ENCODE measurements at places on chromosomes 7 and 10.

DNA sequence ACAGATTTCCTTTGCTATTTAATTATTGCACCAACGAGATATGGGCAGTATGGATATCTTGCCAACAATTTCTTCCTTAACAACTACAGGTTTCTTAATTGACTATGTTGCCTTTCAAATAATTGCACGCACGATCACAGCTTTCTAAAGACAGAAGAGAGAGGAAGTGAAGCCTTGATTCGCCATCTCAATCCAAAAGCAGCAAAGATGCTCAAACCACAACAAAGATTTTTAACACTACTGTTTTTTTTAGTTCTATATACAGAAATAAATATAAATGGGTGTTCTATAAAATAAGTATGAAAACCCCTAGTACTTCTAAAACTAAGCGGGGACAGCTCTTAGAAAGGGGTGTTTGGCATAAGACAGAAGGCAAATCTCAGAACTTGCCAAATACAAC is 251.3 kb downstream of the SFMBT2 start:
- no peak for DNase-seq

GRCh38 chr10:125062227-125062913 is 98.0 kb downstream of the CTBP2 start:
- no peak for DNase-seq

GRCh38 chr10:13414855-13415254 is 66.8 kb upstream of the SEPHS1 start:
- DNase-seq, result no peak

DNA sequence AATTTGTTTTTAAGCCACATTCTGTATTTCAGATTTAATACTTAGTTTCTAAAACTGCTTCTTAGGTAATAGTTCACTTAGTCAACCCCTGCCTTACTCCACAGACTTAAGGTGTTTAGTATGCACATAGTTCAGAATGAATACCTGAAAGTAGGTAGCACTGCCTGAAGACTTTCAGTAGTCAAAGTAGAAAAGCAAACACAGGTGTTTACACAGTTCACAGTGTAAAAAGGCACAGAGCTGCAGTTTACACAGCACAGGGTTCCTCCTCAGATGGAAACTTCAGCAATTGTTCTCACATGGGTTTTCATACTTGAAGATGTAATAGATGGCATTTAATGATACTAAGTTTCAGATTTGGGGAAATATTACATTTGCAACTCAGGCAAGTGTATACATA is 3.1 kb upstream of the PKD1L1 start:
- DNase-seq, result no peak

GRCh38 chr7:130958846-130959245 is 224.8 kb upstream of the KLF14 start:
- no peak for DNase-seq

- DNase-seq, result no peak
Observed at GRCh38 chr10:127319271-127319670, 122.9 kb upstream of the INSYN2A start.

DNA sequence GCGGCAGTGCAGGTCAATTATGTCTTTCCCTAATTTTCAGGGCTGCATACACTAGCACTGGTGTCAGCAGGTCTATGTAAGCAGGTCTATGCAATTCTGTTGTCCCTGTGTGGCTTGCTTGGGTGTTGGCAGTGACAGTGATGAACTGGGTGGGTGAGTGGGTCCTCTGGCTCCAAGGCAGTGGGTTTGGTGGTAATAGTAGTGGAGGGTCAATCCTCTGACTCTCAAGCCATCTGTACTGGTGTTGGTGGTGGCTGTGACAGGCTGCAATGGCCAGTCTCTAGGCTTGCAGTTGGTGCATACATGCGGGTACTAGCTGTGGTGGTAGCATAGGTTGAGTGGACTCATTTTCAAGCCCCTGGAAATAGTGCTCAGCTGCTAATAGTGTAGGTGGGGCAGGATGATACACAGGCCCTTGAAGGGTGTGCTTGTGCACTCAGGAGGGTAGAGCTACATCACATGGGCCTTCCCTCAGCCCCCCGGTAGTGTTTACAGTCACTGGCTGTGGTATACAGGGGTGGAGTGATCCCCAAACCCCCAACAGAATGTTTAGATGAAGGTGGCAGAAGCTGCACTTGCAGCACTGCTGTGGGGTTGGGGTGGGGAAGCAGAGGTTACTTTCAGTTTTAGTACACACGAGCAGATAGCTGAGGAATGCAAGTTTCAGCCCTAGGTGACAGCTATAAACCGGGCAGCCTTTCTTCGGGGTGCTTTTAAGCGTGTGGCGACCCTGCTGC is 331.3 kb downstream of the PCDH15 start:
- DNase-seq, result no peak

- DNase-seq, result no peak
Observed at GRCh38 chr10:21449288-21449966, 76.1 kb downstream of the SKIDA1 start.

GRCh38 chr7:143248761-143249354 is 14.4 kb upstream of the GSTK1 start:
- DNase-seq, result no peak

GRCh38 chr10:57142925-57143576 is 782.0 kb upstream of the ZWINT start:
- no peak for DNase-seq

DNA sequence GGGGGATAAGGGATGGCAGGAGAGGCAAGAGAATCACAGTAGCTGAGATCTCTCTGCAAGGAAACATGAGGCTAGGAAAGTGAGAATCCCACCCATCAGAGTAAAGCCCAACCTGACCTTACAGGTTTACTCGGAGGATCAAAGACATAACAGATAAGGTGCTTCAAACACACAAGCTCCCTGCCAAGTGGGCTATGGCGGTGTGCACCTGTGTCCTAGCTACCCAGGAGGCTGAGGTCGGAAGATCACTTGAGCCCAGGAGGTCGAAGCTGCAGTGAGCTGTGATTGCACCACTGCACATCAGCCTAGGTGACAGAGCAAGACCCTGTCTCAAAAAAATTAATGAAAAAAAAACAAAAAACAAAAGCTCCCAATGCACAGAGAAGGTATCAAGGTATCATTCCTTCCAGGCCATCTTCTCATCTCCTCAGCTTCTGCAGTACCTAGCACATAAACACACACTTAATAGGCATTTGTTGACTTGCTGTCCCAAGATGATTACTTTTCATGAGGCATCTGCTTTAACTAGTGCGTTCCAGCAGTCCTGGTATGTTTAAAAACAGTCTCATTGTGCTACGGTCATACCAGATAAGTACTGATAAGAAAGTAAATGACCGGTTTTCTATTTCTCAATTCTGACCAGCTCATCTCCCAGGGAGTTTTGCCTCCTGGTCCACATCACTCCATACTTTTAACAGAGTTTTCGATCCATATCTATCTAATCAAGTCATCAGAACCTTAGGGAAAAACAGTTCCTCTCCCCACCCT is 13.3 kb downstream of the GNA12 start:
- DNase-seq, result no peak

DNA sequence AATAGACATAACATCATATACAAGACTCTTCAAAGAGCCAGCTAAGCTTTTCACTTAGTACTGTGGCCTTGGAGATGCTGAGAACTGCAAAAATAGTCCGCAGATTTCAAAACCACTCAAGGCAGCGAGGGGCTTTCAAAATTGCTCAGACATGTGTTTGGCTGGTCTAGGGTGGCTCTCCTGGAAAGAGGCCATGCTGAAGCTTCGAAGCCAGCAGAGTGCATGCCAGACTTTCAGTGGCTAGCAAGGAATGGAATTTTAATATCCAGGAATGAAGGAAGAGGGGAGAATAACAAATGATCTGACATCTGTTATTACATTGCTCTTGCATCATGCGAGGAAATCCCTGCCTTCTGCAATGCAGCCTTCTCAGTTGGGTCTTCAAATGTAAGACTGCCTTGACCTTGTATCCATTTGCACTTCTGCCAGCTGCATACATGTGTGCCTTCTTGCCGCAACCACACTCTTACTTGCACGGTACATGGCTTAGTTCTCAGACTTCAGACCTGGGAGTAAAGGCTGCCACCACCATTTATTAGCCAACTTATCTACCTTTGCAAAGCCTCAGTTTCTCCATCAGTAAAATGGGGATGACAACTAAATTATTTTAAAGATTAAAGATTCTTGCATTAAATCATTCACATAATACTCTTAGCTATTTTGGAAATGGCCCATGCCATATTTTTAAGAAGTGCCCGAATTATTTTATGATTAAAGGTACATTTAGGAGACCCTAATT is 55.9 kb downstream of the ITIH5 start:
- DNase-seq, result no peak

GRCh38 chr7:121300685-121301420 is 27.9 kb upstream of the WNT16 start:
- DNase-seq, result no peak

- DNase-seq, result no peak
Observed at GRCh38 chr10:76991621-76992020, 646.0 kb downstream of the KCNMA1 start.

GRCh38 chr10:17850501-17850900 is 41.4 kb downstream of the MRC1 start:
- no peak for DNase-seq

- no peak for DNase-seq
Observed at GRCh38 chr7:28549998-28550397, 137.7 kb downstream of the CREB5 start.

DNA sequence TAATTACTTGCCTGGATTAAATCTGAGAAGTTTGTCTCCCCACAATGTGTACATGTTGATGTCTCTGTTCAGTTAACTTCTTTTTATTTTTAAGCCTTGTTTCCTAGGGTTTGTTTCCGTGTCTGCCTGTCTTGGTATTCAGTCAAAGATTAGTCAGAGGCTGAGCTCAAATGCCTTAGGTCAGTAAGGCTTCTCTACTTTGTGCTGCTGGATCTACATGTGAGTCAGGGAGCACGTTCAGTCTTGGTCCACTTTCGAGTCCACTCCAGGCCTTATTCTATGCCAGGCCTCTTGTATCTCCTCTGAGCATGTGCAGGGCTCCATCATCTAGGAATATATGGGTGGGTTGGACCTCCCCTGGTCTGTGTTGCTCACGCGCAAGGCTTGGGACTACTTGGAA is 93.3 kb upstream of the FZD8 start:
- no peak for DNase-seq

DNA sequence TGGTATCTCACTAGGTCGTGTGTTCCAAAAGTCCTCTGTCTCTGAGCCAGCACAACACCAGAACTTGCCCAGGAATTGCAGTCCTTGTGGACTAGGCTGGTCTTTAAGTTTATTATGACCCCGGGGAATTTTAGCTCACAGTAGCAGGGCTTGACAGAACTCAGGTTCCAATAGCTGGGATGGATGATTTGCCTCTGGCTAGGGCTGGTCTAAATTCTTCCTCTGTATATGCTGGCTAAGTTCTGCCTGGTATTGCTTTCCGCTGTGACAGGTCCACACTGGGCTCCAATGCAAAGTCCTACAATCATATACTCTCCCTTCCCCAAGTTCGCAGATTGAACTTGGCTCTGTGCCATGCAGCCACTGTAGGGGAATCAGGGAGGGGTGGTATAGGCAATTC is 52.5 kb downstream of the FAS start:
- DNase-seq, result no peak

DNA sequence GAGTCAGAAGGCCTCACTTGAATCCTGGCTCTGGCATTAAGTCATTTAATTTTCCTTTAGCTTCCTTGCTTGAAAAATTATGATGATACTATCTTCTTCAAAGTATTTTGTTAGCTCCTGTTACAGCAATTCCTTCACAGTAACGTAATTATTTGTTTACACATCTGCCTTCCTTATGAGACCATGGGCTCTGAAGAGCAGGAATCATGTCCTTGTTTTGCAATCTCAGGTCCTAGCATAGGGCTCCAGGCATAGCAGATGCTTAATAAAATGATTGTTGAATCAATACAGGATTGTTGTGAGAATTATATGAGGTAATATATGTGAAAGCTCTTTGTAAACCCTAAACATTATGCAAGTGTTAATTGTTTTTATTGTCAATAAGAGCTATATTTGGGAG is 25.5 kb downstream of the KLHDC10 start:
- DNase-seq, result no peak

- no peak for DNase-seq
Observed at GRCh38 chr10:70715853-70716795, 43.8 kb downstream of the ADAMTS14 start.
